ENCODE measurements at places on chromosomes 1 and 21.
A peak's percentile ranks its signal among the peaks of the same experiment; 100 is the strongest.

GRCh38 chr21:32412162-32413014, at the start of gene EVA1C:
TSS of gene EVA1C (plus strand) at chr21:32412706. CDS start at chr21:32412854, 148 bp downstream.
- DNase-seq: peak; percentile 65

GRCh38 chr1:18055156-18055555, 52.4 kb upstream of the IGSF21 start:
- no peak for DNase-seq

DNA sequence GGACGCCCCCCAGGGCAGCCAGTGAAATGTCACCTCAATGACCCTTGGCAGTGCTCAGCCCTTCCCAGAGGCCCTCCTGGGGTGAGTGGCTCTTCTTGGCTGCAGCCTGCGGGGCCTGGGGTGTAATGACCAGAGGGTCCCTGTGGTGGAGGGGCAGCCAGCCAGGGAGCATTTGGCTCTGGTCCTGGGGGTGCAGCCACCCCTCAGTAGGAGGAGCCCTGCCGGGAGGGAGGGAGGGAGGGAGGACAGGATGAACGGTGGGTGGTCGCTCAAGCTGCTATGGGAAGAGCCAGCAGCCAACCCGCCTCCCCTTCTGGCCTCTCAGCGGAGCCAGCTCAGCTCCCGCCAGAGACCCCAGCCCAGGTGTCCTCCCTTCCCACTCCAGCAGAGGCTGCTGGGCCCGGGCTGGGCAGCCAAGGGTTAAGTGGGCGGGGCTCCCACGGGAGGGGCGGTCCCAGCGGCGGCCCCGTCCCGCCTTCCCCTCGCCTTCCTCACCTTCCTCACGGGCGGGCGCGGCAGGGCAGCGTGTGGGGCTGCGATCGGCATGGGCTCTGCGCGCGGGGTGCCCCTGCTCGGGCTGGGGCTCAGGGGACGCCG, 9.0 kb upstream of the PLCH2 start:
- no peak for DNase-seq

- DNase-seq: no peak
Measured at GRCh38 chr1:162471290-162471853, 26.2 kb upstream of the UHMK1 start.

DNA sequence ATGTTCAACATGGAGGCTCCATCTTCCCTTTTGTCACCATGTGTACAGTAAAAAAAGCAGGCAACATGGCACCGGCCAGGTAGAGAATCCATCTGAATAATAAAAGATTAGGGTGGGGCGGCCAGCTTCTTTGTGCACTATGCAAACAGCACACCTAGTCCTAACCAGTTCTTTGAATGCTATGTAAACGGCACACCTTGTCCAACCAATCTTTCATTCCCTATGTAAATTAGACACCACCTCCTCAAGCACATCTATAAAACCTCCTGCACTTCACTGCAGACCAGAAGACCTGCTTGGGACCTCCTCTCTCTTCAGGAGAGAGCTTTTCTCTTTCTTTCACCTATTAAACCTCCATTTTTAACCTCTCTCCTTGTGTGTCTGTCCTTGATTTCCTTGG, 28.2 kb downstream of the TFB2M start:
- no peak for DNase-seq

- peak; percentile 43 for DNase-seq
Measured at GRCh38 chr1:19210772-19211549, 895 bp upstream of the UBR4 start.

DNA sequence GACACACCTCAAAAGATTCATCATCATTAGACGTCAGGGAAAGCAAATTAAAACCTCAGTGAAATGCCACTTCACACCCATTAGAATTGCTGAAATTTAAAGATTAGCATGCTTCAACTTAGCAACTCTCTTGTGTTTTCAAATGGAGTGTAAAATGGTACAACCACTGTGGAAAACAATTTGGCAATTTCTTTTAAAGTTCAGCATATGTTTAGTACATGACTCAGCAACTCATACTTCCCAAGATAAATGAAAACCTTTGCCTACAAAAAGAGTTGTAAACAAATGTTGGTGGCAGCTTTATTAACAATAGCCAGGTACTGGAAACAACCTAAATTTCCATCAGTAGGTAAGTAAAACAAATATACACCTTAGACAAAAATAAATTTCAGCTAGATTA, 42.7 kb downstream of the ST3GAL3 start:
- no peak for DNase-seq

- DNase-seq: no peak
Measured at GRCh38 chr1:226066415-226067078, 4.0 kb downstream of the H3-3A start.

DNA sequence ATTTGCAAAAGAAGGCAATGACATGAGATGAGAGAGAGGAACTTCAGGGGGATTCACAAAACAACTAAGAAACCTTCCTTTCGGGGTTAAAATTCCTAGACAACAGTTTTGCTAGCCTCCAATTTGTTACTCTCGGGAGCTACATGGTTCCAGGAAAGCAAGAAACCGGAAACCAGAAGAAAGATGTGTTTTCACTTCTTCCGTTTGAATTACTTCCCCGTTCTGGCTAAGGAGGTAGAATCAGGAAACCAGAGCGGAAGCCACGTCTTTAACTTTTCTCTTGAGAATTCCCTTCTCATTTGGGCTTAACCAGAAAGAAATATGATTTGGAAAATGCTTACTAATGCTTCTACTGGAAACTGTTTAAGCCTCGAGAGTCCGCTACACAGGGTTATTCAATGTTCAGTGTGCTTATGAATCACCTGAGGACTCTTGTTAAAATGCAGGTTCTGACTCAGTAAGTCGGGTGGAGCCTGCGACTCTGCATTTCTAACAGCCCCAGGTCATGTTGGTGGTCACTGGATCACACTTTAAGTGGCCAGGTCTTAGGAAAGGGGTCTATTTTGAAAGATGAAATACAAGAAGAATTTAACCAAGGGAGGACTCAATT, 43.5 kb upstream of the MCOLN3 start:
- no peak for DNase-seq

GRCh38 chr21:29007135-29007534, 12.0 kb downstream of the RWDD2B start:
- no peak for DNase-seq

DNA sequence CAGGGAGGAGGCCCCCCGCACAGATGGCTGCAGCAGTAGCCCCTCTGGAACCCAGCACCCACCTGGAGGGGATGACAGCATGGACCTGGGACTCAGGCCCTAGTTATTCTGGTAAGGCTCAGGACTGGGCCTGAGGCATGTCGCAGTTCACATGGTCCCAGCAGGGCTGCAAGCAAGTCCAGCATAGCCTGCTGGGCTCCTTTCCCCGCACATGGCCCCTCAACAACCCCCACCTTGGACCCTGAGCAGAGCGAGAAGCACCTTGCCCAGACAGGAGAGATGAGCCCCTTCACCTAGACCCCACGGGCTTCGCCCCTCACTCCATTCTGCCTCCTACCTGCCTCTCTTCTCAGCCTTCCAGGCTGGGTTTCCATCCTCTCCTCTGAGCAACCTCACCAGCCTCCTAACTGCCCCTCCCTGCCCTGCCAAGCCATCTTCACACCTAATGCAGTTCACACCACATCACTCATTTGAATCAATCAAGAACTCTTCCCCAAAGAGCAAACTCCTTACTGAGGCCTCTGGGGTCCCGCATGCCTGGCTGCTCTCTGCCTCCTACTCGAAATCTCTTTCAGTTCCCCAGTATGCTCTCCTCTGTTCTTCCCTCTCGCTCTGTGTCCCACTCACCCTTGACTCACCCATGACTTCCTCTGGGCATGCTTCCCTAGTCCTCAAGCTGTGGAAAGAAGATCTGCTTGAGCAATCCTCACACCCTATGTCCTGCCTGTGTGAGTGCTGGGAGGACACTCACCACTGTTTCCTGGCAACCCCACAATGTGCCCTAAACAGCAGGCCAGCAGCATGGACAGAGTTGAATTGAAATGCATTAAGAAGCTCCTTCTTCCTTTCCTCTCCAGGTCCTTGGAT, 9.4 kb upstream of the THEMIS2 start:
- DNase-seq: no peak

DNA sequence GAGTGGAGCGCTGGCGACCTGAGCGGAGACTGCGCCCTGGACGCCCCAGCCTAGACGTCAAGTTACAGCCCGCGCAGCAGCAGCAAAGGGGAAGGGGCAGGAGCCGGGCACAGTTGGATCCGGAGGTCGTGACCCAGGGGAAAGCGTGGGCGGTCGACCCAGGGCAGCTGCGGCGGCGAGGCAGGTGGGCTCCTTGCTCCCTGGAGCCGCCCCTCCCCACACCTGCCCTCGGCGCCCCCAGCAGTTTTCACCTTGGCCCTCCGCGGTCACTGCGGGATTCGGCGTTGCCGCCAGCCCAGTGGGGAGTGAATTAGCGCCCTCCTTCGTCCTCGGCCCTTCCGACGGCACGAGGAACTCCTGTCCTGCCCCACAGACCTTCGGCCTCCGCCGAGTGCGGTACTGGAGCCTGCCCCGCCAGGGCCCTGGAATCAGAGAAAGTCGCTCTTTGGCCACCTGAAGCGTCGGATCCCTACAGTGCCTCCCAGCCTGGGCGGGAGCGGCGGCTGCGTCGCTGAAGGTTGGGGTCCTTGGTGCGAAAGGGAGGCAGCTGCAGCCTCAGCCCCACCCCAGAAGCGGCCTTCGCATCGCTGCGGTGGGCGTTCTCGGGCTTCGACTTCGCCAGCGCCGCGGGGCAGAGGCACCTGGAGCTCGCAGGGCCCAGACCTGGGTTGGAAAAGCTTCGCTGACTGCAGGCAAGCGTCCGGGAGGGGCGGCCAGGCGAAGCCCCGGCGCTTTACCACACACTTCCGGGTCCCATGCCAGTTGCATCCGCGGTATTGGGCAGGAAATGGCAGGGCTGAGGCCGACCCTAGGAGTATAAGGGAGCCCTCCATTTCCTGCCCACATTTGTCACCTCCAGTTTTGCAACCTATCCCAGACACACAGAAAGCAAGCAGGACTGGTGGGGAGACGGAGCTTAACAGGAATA, 4.2 kb downstream of the TFAP2E start:
- DNase-seq: no peak

DNA sequence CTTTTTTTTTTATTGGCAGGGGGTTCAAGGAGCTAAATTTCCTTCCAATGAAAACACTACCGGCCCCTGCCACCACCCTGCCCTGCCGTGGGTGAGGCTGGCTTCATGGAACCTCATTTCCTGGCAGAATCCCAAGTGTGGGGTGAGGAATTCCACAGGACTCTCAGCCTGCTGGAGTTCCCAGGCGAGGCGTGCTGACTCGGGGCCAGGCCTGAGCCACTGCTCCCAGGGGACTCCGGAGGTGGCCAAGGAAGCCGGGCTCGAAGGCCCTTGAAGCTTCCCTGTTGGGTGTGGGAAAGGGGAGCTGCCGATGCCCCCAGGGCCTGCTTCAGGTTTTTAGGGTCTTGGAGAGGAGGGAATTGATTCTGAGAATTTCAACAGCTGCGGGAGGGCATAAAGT, 95.3 kb upstream of the ACTRT2 start:
- no peak for DNase-seq

DNA sequence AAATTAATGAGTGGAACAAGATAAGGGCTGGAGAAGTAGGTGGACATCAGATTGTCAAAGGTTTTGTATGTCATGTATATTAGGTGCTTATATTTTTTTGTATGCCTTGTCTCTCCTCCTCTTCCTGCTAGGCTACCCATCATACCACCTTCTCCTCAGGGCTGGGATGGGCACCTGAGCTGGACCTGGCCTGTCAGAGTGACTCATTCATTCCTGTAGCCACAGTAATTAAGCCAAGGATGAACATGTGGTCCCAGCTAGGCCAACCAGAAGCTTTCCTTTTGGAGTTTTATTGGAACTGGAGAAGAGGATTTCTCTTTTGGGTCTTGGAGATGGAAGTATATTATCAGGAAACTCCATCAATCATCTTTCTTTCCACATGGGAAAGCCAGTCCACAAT, 21.2 kb downstream of the PTGS2 start:
- no peak for DNase-seq

DNA sequence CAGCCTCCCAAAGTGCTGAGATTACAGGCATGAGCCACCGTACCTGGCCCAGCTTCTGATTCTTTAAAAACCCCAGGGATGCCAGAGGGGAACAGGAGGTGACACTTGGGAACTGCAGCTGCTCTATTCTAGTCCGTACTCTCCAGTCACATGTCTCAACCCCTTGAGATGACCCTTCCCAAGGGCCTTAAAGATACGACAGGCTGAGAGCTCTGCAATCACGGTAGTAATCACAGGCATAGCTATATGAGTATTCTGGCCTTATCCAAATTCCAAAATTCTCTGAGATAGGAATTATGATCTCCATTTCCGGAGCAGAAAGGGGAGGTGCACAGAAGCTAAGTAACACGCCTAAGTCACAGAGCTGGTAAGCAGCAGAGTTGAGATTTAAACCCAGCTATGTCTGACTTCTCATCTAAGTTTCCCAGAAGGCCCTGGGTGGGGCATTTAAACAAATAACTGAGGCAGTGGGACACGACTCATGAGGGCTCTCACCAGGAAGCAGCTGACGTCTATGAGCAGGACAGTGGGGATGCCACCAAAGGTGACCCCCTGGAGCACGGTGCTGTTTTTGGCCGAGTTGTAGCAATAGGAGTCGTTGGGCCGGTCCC, 5.2 kb downstream of the TMEM63A start:
- no peak for DNase-seq

GRCh38 chr1:58107943-58108342, 438.6 kb downstream of the OMA1 start:
- no peak for DNase-seq

- no peak for DNase-seq
Measured at GRCh38 chr1:163085041-163085903, 16.1 kb downstream of the RGS4 start.

DNA sequence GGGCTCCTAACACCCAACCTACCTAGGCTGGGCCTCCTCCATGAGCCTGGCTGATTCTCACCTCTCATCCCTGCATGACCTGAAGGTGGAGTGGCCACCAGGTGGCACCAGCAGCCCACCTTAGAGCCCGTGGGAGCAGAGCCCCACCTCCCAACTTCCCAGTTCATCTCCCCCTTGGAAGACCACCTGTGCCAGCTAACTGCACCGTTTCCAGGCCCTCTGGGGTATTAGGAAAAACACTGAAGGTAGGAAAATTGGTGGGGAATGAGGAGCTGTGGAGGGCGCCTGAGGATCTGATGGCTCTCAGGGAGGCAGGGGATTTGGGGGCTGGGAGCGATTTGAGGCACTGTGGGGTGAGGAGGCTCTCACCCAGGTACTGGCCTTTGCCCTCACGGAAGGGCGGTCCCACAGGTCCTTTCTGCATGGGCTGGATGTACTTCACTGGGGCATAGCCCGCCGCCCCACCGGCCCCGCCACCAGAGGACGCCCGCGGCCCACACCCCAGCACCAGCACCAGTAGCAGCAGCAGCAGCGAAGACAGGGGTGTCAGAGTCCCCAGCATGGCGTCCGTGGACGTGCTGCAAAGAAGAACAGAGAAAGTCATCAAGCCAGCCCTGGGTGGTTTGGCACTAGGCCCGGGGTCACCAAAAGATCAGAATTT, 11.1 kb downstream of the ADPRS start:
- DNase-seq: peak; percentile 90

GRCh38 chr1:1539310-1540089, 924 bp downstream of the TMEM240 start:
- DNase-seq: no peak

DNA sequence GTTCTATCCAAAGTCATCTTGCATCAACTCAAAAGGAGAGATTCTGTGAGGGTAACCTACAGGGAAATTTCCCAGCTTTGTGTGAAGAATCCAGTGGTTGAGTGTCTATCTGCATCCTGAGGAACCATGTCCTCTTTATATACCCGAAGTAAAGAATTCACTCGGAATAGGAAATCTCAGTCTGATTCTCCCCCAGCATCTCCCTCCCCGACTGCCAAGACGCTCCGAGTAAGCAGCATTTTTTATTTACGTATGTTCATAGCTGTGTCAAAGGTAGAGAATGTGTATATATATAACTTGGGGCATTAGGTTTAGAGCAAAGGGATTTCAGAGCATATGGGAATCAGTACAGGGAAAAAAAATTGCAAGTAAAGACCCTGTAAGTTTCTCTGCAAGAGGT, 170.2 kb downstream of the SYT2 start:
- DNase-seq: no peak

All from right forelimb (tissue), 1 donor.